COR-L47 (cell line): ENCODE measurements at places on chromosomes 11 and 22.

GRCh38 chr11:134819041-134819440, 407.0 kb upstream of the B3GAT1 start:
- DNase-seq: no peak

DNA sequence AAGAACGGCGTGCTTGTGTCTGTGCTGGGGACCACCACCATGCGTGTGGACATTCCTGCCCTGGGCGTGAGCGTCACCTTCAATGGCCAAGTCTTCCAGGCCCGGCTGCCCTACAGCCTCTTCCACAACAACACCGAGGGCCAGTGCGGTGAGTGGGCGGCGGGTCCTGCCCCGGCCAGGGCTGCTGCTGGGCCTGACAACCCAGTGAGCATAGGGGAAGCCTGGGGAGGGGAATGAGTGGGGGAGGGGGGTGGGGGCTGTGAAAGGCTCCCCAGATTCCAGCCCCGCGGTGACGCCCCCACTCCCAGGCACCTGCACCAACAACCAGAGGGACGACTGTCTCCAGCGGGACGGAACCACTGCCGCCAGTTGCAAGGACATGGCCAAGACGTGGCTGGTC, 31.9 kb downstream of the MUC5B start:
- no peak for DNase-seq

DNA sequence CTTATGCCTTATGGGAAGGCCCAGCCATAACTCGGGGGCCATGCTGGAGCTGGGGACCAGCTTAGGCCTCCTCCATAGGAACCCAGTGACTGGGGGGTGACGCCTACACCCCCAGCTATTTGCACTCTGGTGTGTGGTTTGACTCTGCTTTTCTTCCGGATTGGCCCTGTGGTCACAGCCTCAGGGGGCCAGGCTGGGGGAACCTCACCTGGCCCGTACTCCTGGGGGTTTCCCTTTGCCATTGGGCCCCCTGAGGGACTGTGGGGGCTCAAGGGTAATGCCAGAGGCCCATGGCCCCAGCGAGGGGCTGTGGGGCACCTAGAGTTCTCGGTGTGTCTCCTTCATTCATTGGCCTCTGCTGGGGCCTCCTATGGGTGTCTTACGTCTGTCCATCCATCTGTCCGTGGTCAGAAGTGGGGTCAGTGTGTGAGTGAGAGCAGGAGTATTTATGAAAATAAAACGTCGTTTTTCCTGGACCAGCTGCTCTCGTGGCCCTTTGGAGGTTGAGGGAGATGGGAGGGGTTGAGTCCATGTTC, 6.3 kb upstream of the SH3BP1 start:
- no peak for DNase-seq

DNA sequence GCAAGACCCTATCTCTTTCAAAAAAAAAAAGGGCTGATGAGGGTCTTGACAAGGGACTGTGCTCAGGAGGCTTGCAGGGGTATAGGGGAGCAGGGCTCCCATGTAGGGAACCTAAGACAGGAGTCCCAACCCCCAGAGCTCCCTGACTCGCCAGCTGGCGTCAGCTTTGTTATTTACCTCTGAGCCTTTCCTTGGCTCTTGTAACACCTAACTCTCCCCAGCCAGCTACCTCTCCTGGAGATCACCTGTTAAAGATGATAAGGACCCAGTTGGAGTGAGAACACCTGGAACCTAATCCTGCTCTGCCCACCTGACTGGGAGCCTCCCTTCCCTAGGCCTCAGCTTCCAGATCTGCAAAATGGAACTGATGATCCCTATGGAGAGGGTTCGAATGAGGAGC, 13.2 kb downstream of the SLC35E4 start:
- DNase-seq: no peak

- no peak for DNase-seq
Measured at GRCh38 chr11:279966-280705, 1.9 kb downstream of the NLRP6 start.

DNA sequence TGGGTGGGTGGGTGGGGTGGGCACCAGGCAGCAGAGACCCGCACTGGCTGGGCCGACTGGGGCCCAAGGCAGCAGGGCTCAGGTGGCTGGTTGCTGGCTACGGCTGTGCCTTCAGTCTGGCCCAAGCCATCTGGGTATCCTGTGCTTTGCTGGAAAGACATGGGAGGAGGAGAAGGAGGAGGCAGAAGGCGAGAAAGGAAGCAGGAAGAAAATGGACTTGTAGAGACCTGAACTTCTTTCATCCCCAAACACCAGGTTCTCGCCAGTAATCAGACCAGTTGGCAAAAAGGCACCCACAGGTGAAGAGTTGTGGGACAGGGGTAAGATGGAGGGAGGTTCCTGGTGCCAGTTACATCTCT, 78.8 kb downstream of the IGLL1 start:
- no peak for DNase-seq

DNA sequence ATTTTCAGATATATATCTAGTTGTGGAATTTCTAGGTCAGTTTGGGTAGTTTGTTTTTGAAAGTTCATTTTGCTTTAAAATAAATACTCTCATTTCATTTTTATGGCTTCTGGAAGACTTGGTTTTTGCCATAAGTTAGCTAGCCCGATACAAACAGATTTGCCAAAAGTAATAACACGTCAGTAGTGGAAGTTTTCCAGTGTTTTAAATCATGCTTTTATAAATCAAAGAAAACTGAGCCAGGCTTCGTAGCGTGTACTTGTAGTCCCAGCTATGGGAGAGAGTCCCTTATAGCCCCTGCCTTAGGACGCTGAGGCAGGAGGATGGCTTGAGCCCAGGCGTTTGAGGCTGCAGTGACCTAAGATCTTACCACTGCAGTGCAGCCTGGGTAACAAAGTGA, 21.7 kb upstream of the MICALL1 start:
- DNase-seq: no peak

DNA sequence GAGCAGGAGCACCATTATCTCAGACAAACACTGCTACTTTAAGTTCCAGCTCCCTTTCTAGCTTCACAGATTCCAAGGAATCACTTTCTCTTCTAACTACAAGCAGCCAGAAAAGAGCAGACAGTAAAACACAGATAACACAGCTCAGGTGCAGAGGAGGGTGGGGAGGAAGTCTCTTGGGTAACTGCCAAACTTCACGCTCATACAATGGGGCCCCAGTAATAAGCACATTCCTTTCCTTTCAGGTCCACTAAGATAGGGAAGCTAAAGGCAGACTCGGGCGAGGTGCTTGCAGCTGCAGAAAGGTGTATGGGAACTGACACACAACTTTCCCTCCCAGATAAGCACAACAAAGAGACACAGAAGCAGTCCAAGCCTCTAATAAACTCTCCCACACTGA, 69.2 kb upstream of the OR9G4 start:
- DNase-seq: no peak

GRCh38 chr11:66421492-66422205, 814 bp downstream of the NPAS4 start:
- no peak for DNase-seq

DNA sequence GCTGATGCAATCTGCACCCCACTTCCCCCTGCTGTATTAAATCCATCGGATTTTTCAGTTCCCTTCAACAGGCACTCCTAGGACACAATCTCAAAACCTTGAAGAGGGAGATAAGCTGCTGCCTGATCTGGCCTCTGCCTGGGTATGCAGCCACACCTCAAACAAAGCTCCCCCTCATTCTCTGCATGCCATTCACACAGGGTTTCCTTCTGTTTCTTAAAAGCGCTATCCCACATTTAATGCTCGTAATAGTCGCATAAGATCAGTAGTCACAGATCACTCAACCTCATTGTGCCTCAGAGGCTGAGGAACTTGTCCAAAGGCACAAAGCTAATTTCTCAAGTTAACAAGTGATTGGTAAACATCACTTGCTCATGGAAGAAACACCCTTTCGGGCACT, 34.0 kb downstream of the UQCR10 start:
- no peak for DNase-seq

DNA sequence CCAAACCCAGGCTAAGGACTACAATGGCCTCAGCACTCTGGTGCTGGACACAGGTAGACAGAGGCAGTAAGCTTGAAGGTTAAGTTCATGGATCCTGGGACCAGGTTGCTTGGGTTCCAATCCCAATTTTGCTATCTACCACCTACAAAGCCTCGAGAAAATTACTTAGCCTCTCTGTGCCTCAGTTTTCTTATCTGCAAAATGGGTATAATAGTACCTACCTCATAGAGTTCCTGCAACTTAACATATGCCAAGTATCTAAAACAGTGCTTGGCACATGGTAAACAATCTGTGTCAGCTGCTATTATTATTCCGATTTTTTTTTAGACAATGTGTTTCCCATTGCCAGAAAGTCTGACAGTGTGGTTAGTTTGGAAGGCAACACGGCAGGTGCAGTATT, 37.5 kb downstream of the SYN3 start:
- no peak for DNase-seq

DNA sequence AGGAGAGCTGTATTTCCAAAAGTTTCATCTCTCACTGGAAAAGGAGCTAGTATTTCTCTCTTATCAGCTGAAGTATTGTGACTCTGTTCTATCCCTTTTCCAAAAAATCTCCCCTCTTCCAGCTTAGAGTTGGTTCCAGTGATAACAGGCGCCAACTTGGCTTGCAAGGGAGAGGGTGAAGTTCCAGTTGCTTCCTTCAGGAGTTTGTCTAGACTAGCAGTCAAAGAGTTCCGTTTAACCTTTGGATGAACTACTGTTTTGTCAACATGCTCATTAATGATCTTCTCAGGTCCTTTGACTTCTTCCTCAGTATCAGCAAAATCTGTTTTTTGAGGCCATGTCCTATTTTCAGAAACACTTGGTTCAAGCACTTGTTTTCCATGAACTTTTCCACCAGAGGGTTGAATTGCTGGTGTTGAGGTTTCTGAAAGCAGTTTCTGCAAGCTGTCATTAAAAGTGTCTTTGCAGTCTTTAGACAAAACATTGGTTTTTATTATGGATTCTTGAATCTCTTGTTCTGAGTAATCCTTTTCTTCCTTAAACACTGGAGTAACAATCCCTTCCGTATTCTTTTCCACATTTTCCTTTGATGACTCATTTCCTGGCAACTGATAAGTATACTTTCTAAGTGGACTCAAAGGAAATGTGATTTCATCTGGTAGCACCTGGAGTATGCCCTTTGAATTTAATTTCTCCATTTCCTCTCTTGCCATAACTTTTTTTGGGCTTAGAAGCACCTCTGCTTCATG, 39.7 kb upstream of the CCDC89 start:
- DNase-seq: no peak

- DNase-seq: no peak
Measured at GRCh38 chr22:20573176-20573832, 65.9 kb downstream of the MED15 start.

- DNase-seq: no peak
Measured at GRCh38 chr22:48898524-48899250, 929.0 kb downstream of the BRD1 start.

DNA sequence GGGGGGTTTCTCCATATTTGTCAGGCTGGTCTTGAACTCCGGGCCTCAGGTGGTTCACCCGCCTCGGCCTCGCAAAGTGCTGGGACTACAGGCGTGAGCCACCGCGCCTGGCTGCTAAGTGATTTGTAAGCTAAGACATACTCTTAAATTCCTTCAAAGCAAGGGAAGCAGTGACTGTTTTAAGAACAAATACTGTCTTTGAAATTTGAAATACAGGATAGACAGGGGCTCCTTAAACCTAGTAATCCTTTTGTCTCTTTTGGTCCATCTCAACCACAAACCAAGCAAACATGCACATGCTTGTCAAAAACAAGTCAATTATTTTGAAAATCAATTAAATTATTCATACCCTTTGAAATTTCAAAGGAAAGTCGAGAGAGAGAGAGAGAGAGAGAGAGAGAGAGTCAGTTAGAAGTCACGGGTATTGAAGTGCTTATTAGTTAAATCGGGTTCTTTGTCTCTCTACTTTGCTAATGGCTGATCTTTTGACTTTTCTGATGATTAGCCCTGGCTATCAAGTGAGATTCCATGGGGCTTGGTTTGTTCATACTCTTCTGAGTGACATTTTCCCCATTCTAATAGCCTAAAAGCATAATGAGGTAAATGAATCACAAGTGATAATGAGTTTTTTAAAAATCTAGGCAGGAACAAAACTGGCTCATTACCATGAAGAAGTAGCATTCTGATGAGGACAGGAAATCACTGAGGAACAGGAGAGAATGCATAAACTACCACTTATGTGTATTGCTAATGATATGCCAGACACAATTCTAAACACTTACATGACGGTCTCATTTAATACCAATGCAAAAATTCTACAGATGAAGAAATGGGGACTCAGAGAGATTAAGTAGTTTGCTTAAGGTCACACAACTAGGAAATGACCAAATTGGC, 48.0 kb downstream of the MCHR1 start:
- no peak for DNase-seq

GRCh38 chr11:126026579-126026978, 36.1 kb downstream of the CDON start:
- DNase-seq: no peak

DNA sequence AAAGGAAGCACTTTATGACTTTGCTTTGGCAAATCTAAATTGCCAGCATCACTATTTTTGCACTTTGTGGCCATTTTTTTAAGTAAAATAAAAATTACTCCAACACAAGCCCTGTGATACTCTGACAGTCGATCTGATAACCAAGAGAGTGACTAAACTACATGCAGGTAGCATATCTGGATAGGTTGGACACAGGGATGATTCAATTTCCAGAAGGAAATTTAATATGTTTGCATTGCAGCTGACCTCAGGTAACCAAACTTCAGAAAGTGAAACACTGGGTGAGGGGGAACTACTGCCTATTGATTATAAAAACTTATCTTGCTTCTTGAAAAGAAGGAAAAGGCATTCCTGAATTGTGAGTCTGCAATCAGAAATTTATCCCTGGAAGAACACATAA, 13.9 kb downstream of the OR5B3 start:
- DNase-seq: no peak

DNA sequence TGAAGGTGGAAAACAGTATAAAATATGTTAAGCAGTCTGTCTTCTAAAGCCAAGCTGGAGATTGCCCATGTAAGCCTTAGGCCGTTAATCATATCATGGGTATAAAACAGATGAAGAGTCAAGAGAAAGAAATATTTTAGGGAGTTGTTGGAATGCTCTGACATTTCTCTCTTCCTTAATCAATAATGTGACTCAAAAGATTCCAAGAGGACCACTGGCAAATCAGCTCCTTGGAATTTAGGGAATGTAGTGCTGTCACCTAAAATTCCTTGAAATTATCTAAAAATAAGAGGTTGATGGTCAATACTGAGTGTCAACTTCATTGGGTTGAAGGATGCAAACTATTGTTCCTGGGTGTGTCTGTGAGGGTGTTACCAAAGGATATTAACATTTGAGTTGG, 525.9 kb downstream of the KCNA4 start:
- DNase-seq: no peak

DNA sequence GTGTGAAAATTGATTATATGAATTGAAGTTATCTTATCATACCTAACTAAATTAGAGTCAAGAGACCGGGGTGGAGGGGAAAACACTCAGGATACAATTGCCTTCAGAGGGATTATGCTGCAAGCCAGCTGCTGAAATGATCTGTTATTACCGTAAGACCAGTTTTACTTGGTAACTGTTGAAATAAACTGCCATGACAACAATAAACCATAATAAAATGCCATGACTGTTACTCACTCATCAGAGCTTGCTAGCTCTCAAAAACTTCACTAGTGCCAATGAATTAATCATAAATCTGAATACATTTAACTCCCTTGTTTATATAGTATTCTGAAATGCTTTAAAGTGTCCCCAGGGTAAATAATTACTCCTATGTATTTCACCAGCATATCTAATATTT, 68.2 kb downstream of the CASP12 start:
- DNase-seq: no peak
